Stimulated activated CD8-positive, alpha-beta memory T cell treated with anti-CD3 and anti-CD28 coated beads, Interleukin-4, amount 100 ng/mL, for 24 hours (primary cell): ENCODE measurements at places on chromosomes 7 and 10.

- no peak for DNase-seq
Measured at GRCh38 chr10:25661632-25662031, 272.4 kb upstream of the MYO3A start.

DNA sequence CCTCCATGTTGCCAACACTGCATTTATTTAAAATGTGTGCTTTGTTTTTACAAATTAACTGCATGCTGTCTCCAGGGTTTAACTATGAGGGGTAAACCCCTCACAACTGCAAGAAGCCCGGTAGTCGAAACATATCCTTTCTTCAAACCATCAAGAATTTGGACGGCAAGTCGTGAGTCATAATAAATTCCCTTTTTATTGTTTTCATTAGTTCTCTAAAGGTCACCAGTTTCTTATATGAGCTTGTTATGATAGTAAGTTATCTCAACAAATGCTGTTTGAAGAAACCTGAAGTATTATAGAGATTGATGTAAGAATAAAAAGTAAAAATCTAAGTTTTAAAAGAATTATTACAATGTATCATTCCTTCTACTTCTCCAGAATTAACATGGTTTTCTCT, 12.2 kb upstream of the FIGNL1 start:
- DNase-seq: no peak

- DNase-seq: no peak
Measured at GRCh38 chr10:131146790-131147189, 164.7 kb downstream of the TCERG1L start.

DNA sequence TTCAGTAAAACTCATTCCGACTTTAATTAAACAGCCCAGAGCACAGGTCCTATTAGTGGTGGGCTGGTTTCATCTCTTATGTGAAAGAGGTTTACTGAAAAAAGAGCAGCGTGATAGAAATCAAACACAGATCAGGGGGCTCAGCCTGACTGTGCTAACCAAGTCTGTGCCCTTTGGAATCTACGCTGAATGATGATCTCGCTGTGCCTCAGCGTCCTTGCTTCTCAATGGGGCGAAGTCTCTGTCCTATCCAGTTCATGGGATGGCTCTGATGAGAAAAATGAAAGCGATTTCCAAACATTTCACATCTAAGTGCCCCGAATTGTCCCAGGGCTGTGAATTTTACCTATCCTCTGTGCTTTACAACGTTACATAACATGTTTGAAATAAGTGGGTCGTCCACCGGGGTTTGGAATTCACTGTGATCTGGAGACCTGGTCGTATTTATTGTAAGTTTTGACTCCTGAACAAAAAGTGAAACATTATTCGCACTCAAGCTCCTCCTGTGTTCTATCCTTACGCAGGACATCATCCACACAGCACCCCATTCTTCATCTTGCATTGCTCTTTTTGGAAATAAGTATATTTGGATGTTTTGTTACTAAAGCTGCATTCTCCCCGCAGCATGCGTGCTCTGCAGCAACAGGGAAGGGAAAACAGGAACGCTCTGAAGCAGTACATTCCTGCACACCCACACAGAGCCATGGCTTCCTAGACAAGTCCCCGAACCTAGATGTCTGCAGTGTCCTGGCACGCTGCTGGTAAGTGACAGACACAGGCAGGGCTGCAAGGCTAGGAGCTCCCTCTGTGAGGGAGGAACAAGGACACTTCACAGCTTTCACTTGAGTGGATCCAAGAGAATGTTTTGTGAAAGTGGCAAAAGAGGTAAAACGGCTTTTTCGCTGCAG, 83.5 kb downstream of the SLC37A3 start:
- no peak for DNase-seq

GRCh38 chr7:104931181-104931781, 82.7 kb upstream of the KMT2E start:
- no peak for DNase-seq

DNA sequence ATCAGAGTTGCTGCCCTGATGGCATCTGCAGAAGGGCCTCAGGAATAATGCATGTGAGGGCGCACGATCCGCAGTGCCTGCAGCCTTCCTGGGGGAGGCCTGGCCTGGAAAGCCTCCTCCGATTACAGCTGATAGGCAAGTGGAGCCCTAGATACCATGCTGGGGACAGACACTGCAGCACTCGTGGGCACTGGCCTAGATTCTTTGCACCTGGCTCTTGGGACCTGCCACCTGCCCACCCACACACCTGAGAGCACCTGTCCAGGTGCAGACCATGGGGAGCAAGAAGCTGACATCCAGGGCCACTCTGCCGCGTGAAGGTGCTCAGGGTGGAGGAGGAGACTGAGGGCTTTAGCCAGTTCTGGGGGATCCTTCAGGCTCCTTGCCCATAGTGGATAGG, 14.8 kb downstream of the YKT6 start:
- no peak for DNase-seq

DNA sequence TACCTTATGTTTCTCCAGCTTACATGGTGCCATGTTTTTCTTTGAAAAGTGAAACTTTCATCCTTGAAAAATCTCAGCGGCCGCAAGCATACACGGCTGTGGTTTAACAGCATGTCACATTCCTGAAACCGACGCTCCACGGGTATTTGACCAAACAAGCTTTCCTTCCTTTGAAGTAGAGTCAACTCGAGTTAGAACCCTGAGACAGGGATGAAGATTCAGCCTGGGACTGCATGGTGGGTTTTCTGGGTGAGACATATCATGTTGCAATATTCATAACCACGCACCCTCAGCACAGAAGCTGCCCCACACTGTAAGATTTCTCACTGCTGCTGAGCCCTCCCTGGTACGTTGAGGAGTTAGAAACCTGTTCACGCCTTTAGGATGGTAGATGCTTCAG, 8.1 kb downstream of the CYP26A1 start:
- no peak for DNase-seq

DNA sequence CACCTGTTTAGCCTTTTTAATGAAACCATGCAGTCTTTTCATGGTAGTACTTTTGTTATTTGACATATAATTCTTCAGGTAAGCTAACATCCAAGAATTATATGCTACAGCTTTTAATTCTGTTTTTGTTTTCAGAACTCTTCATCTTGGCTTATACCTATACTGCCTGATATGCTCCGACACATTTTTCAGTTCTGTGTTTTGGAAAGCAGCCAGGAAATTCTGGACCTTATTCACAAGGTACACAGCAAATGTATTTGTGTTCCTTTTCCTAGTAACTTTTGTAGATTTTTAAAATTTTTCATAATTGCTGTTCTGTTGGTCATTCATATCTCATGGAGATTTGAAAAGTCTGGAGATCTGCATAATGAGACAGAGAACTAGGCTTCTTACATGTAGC, 56.7 kb downstream of the BTAF1 start:
- DNase-seq: no peak

- DNase-seq: peak; percentile 48
Measured at GRCh38 chr7:140230861-140231770, 54.3 kb upstream of the KDM7A start.

DNA sequence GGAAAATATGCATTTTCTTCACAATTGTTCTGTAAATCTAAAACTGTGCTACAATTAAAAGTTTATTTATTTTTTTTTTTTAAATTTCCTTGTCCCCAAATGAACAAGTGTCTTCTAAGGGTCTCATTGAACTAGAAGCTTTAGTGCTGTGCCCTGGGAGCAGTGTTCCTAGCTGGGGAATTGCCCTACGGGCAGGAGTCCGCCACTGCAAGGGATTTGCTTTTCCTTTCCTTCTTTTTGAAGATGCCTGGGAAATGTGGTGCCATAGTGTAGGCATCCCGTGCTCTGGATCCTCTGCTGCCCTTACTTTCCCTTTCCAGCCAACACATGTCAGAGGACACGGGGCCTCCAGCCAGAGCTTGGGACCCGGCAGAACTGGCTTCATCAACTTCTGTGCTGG, 177.1 kb upstream of the CTBP2 start:
- no peak for DNase-seq
